ENCODE measurements at places on chromosomes 16 and 17.

DNA sequence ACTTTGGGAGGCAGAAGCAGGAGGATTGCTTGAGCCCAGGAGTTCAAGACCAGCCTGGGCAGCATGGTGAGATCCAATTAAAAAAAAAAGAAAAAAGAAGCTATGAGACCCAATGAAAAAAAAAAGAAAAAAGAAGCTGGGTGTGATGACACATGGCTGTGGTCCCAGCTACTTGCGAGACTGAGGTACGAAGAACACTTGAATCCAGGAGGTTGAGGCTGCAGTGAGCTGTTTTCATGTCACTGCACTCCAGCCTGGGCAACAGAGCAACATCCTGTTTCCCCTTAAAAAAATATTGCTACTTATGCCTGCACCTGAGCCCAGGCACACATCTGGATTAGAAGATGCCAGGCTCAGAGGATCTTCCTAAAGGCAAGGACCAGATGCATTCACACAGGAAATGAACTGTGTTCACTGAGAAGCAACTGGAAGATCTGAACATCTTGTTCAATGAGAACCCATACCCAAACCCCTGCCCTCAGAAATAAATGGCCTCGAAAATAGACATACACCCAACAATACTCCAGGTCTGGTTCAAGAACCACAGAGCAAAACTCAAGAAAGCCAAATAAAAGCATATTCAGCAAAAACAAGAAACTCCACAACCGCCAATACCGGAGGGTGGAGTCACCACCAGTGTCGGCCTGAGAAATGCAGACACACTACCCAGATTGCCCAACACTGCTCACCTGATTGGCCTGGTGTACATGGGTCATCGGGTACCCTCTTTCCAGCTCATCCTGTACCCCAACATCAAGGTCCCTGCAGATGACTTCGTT lies 4.4 kb downstream of the RNF135 start:
- no peak for DNase-seq

DNA sequence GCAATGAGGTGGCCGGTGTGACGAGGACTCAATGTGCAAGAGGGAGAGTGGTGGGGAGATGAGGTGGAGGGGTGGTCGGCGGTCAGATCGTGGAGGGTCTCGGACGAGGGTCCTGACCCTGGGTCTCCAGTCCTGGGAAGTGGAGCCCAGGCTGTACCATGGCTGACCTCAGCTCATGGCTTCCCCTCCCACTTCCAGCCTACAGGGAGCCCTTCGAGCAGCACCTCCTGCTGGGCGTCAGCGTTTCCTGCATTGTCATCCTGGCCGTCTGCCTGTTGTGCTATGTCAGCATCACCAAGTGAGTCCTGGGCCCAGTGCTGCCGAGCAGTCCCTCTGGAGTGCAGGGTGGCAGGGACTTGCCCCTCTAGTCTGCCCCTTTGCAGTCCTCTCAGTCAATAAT lies 41.8 kb downstream of the IL4R start:
- peak; percentile 63 for DNase-seq

- peak; percentile 40 for DNase-seq
These were observed 55.9 kb downstream of the MFSD11 start for GRCh38 chr17:76793775-76794174.

DNA sequence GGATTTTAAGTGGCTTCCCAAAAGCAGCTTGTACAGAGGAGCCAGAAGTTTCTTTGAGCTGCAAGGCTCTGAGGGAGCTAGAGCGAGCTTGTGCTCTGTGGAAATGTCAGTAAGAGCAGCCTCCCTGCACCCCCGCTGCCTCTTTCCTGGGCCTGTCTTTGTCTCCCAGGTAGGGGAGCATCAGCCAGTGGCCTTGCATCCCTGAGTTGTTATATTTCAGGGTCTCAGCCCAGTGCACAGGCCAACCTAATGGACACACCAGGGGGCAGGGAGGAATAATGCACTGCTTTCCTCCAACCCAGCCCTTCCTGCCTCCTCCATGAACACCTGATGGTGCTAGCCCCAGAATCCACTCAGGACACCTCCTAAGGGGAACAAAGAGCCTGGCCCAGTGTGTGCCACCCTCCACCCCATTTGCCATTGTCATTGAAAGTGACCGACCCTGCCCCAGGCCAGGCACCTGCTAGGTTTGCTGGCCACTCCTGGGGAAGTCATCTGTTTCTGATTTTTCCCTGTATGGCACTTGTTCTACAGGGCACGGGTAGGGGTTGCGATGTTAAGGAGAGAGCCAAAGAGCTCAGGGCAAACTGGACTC lies 6.3 kb downstream of the TPPP3 start:
- no peak for DNase-seq

DNA sequence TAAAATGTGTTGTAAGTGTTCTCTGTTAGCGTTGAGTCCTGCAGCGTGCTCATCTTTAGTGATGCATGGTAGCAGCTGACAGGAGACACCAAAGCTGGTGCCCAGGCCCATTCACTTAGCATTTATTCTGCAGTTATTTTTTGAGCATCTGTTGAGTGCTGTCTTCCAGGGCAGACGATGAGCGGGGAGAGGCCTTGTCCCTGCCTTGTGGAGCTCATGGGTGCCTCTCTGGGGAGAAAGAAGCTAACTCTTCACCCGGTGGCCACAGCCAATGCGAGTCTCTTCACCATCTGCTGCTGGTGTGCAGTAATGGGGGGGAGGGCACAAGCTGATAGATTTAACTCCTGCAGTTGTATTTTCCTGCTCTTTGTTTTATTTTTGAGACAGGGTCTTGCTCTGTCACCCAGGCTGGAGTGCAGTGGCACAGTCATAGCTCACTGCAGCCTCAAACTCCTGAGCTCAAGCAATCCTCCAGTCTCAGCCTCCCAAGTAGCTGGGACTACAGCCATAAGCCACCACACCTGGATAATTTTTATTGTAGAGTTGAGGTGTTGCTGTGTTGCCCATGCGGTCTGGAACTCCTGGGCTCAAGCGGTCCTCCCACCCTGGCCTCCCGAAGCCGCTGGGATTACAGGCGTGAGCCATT lies 30.5 kb downstream of the GPT2 start:
- no peak for DNase-seq

DNA sequence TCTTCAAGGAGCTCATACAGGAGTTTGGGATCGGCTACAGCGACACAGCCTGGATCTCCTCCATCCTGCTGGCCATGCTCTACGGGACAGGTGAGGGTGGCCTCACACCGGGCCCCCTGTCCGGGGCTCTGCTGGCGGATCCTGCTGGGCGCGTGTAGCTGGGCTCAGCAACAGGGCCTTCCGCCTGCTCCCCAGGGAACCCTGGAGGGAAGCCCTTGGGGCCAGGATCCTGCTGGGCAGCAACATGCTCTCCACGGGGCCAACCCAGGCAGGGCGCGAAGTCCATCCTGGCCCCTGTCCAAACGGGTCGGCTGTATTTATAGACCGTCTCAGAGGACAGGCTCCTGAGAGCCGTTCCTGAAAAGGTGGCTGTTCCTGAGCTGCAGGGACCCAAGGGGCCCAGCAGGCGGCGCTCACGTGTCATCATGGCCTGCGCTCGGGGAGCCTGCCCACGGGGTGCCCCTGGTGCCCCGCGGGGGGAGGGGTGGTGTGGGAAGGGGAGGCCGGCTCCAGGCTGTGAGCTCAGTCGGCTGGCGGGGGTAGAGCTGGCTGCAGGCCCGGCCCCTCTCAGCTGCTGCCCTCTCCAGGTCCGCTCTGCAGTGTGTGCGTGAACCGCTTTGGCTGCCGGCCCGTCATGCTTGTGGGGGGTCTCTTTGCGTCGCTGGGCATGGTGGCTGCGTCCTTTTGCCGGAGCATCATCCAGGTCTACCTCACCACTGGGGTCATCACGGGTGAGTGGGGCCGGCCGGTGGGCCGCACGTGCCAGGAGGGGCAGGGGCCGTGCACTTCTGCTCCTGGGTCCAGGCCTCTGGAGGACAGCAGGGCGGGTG lies 7.5 kb downstream of the SLC16A3 start:
- DNase-seq: peak; percentile 74

- DNase-seq: no peak
These were observed 2.7 kb upstream of the HES7 start for GRCh38 chr17:8126491-8127066.
